ENCODE measurements at places on chromosomes 1 and 21.
A peak's percentile ranks its signal among the peaks of the same experiment; 100 is the strongest.

GRCh38 chr1:9892563-9893528 is 17.2 kb downstream of the CTNNBIP1 start:
- no peak for DNase-seq

- no peak for DNase-seq
Observed at GRCh38 chr1:227155004-227155403, 163.3 kb downstream of the CDC42BPA start.

DNA sequence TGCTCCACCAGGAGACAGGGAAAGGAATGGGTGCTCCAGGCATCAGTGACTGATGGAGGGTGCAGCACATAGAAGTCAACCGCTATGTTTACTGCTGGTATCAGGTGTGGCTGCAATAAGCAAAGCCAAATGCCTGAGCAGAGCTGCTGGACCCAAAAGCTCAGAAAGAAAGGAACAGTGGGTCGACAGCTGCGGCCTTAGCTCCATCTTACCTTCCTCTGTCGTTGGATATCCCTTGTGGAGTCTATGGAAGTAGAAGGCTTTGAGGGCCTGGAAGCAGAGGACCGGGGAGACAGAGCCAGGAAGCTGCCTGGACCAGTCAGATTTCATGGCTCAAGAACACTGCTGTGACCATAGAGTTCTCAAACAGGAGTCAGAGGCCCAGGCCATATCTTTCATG is 45.3 kb downstream of the RIMS3 start:
- peak; percentile 60 for DNase-seq

DNA sequence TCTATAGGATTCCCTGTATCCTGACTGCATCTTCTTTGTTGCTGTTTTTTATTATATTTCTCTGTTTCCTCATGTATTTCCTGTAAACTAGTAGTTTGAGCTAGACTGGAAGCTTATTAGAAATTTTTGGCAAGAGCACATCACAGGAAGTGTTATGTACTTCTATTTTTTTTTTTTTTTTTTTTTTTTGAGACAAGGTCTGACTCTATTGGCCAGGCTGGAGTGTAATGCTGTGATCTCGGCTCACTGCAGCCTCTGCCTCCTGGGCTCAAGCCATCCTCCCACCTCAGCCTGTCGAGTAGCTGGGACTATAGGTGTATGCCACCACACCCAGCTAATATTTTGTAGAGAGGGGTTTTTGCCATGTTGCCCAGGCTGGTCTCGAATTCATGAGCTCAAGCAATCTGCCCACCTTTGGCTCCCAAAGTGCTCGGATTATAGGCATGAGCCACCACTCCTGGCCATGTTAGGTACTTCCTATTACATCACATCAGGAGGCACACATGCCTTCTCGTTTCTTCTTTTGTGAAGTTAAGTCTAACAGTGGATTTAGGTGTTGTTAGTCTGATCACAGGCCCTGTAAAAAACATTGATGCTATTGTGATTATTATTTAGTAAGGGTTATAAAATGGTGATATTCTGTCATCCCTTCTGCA is 12.5 kb downstream of the C1orf21 start:
- no peak for DNase-seq

GRCh38 chr1:15952317-15953258 is 23.3 kb downstream of the ZBTB17 start:
- no peak for DNase-seq

- no peak for DNase-seq
Observed at GRCh38 chr1:180221462-180221861, 8.6 kb upstream of the LHX4 start.
